ENCODE measurements at places on chromosomes 6 and 20.
A peak's percentile ranks its signal among the peaks of the same experiment; 100 is the strongest.

- DNase-seq, result no peak
Observed at GRCh38 chr6:138833816-138834539, 38.1 kb downstream of the ECT2L start.

DNA sequence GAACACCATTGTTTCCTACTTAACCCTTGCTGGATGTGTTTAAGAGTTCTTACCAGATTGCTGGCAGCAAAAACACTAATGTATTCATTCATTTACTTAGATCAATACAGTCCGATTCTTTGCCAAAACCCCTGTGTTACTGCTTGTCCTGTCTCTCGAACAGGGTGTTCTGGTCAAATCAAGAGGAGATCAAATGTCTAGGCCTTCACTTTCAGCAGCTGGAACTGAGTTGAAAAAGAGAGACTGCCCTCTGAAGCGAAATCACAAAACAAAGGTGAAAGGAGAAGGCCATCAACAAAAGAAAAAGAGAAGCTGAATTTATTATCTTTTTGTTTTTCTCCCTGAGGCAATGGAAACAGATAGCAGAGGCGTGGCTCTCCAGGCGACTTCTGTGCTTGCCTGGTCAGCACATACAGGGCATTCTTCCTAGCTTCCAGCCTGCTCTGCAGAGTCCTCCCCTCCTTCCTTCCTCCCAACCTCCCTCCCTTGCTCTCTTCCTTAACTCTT lies 44.1 kb upstream of the GCM1 start:
- DNase-seq, result no peak

DNA sequence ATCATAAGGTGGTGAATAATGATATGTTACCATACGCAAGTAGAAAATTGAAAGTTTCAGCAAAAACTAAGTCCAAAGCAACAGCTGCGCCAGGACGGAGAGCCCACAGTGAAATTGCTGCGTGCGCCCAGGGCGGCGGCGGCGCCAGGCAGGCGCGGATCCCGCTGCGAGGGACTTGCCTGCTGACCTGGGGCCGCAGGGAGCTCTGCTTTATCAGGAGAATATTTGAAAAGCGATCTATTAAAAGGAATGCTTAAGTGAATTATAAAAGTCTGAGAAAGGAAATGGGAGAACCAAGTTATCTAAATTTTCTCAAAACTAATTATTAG lies 85.4 kb downstream of the THBS2 start:
- DNase-seq, result no peak

- DNase-seq, result no peak
Observed at GRCh38 chr6:33746036-33746600, 587 bp downstream of the IP6K3 start.

- DNase-seq, result no peak
Observed at GRCh38 chr6:162234631-162235030, 492.9 kb downstream of the PRKN start.

GRCh38 chr6:69866770-69867638 lies 648 bp downstream of the COL19A1 start:
- peak; percentile 55 for DNase-seq

DNA sequence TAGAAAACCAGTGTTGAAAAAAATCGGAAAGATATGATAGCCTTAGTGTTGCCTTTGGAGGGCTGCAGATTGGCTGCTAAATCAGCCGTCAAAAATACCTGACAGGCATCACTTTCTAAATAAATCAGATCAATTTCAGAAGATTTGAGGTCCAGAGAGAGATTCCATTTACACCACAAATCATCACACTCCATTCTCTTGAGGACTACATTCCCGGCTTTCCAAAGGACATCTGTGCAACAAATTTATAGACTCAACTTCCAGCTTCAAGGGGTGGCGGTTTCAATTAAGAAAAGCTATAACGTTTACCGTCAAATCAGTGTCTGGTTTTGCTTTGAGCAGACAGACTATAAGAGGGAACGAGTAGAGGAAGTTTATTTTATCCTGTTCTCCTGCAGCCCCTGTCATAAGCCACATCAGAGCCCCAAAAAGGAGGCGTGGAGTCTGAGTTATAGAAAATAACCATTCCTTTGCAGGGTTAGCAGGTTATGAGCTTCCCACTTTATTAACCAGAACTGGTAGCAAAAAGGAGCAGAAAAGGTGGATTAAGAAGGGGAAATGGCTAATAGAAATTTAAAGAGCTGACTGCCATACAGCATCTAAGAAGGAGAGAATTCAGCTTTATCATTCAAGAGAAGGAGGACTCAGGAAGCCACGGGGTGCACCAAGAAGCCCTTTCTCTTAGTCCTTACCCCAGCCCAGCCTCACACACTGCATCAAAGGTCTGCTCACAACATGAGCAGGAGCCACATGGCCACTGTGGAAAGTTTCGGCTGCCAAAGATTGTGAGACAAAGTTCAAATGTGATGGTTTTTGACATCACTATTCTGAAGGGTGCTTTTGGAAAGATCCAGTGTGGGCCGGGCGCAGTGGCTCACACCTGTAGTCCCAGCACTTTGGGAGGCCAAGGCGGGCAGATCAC lies 12.9 kb upstream of the UQCC2 start:
- DNase-seq, result no peak

DNA sequence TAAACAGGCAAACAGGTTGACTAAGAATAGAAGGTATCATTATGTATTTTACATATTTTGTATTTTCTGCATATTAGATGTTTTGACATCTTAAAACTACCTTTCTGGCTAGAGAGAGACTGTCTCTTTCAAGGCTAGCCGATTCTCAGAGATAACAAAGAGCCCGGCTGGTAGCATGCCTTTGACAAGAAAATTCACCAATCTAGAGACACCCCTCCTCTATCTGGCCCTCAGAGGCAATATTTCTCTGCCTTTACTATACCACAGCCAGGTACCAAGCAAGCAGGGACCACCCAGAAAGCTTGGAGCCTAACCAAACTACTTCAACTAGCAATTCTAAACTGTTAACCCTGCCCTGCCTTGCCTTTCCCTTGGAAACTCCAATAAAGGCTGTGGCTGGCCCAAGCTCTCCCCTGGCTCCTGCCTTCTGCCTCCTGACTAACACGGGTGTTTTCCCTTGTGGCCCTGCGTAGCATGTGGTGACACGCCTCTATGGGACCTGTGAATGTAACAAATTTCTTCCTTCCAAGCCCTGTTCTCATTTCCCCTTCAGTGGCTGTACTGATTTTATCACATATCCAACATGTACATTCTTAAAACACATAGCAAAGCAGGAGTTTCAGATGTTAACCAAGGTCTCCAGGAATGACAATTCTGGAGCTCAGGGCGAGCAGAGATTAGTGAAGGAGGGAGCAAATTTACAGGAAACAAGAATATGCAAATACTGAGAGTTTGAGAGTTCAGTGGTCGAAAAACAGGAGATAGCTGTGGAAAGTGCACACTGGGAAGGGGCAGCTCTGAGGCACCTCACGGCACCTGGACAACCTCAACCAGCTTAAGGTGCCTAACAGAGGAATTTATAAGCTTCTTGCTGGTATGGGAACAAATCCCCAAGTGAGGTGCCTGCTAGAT lies 120.8 kb downstream of the BACH2 start:
- no peak for DNase-seq

DNA sequence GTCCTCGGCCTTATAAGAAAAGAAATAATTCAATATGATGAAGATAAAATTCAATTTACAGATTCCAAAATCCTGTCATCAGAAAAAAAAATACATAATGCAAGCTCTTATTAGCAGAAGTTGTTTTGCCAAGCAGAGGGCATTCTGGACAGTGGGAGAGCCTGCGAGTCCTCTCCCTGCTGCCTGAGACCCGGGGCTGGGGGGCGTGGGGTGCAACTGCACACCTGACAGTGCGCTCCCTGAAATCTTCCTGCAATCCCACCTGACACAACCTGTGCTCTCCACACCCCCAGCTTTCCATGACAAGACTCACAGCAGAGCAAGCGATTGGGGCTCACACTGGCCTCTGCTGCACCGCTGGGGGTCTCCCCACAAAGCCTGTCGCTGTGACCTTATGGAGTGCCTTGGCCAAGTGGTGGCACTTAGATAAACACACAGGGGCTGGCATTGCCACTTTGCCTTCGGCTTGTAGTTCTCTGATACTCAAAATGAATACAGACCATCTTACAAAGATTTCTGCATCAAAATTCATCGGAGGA lies 130.3 kb upstream of the PDE10A start:
- no peak for DNase-seq

DNA sequence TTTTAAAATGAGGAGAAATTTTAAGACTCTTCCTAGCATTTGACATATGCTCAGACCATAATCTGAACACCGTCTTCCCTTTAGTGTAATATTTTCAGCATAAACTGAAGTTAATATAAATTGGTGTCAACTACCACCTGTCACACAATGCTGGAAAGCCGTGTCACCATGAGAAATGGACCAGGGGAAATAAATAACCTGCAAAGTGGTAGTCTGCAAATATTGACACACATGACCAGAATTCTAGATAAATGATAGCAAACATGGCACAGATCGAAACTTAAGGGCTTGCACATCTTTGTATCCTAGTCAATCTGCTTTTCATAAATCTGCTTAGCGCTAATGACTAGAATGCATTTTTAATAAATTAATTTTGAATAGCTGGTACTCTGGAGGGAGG lies 191.9 kb downstream of the CD83 start:
- DNase-seq, result no peak

GRCh38 chr6:168666170-168666569 lies 225.2 kb downstream of the SMOC2 start:
- no peak for DNase-seq

GRCh38 chr20:20638878-20639277 lies 73.6 kb downstream of the RALGAPA2 start:
- no peak for DNase-seq

- DNase-seq, result no peak
Observed at GRCh38 chr6:88137915-88138314, 28.2 kb downstream of the CNR1 start.

DNA sequence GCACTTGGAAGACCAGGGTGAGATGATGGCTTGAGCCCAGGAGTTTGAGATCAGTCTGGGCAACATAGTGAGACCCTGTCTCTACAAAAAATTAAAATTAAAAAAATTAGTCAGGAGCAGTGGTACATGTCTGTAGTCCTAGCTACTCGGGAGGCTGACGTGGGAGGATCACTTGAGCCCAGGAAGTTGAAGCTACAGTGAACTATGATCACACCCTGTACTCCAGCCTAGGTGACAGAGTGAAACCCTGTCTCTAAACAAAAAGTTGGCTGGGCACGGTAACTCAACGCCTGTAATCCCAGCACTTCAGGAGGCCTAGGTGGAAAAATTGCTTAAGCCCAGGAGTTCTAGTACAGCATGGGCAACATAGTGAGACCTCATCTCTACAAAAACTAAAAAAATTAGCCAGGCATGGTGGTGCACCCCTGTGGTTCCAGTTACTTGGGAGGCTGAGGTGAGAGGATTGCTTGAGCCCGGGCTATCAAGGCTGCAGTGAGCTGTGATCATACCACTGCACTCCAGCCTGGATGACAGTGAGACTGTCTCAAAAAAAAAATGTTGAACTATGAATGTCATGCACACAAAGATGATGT lies 60.8 kb upstream of the MYL9 start:
- DNase-seq, result no peak

DNA sequence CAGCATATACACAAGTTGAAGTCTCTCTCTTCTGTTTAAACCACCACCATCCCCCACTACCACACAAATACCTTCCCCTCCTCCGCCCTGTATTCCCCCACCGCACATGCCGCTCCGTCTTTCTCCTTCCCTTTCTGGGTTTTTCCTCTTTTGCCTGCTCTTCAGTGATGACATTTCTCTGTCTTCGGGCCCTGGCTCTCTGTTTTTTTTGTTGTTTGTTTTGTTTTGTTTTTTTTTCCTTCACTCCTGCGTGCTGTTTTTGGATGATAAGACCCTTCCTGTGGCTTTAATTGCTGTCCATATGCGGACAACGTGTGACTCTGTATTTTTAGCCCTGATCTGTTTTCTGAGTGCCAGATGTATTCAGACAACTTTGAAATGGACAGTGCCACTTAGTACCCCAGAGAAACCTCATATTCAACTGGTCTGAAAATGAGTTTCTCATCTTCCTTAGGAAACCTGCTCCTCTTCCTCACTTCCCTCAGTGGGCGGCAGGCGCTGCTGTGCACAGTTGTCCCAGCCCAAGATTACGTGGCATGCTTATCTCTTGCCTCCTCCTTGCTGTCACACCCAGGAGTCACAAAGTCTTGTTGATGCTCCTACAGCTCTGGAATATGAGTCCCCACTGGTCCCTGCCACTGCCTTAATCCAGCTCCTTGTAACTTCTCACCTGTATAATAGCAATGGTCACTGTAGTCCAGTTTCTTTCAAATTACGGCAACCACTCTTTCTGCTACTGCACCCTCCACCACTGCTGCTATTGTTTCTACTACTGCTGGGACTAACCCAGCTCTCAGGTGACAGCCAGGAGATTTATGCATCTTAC lies 8.2 kb downstream of the PPP1R14C start:
- DNase-seq, result no peak

- DNase-seq, result no peak
Observed at GRCh38 chr6:129759796-129760605, 50.0 kb upstream of the ARHGAP18 start.

GRCh38 chr20:22986601-22987000 lies 48.5 kb upstream of the SSTR4 start:
- no peak for DNase-seq

GRCh38 chr6:62075869-62076268 lies 210.2 kb downstream of the KHDRBS2 start:
- DNase-seq, result no peak

DNA sequence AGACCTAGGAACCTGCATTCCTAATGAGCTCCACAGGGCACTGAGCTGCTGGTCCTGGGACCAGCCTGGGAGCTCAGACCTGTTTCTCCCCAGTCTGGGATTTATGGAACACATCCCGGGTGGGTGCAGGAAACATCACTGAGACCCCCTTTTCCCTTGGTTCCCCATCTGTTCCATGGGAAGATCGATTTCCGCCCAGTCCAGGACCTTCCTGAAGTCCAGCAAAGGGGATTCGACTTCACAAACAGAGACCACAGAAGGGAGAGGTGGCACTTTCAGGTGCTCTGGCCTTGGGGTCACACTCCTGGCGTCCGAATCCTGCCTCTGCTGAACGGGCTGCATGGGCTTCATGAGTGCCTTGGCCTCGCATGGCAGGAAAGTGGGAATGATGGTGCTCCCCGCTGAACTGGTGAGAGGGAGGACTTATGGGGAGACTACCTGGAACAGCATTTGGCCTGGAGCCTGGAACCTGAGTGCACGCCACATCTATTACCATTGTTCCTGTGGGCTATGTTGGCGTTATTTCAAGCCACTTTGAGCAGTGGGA lies 296.3 kb downstream of the TAF4 start:
- no peak for DNase-seq

GRCh38 chr6:21941926-21942325 lies 348.4 kb downstream of the SOX4 start:
- DNase-seq, result no peak

DNA sequence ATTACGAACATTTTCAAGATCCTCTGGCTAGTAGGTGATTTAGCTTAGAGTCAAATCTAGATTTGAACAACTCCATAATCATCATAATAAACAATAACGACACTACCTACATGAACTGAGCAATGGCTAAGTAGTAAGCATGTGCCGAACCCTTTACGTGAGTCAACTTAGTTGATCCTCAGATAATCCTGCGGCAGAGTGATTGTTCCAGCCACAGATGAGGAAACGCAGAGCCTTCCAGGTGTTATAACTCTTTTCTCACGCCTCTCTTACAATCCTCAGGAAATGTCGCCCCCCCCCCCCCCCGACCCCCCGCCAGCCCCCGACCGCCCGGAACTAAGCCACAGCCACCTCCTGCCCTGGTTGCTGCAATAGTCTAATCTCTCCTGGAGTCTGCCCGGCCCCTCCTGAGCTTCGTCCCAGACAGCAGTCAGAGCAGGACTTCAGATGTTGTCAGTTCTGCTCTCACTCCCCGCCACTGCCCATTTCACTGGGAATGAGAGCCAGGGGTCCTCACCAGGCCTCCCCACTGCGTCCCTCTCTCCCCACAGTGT lies 141.5 kb upstream of the AGPAT4 start:
- DNase-seq, result no peak

All from CD4-positive, alpha-beta T cell (primary cell).